Muscle of leg (tissue), 16 donors: ENCODE measurements at places on chromosomes 2 and 18.

DNA sequence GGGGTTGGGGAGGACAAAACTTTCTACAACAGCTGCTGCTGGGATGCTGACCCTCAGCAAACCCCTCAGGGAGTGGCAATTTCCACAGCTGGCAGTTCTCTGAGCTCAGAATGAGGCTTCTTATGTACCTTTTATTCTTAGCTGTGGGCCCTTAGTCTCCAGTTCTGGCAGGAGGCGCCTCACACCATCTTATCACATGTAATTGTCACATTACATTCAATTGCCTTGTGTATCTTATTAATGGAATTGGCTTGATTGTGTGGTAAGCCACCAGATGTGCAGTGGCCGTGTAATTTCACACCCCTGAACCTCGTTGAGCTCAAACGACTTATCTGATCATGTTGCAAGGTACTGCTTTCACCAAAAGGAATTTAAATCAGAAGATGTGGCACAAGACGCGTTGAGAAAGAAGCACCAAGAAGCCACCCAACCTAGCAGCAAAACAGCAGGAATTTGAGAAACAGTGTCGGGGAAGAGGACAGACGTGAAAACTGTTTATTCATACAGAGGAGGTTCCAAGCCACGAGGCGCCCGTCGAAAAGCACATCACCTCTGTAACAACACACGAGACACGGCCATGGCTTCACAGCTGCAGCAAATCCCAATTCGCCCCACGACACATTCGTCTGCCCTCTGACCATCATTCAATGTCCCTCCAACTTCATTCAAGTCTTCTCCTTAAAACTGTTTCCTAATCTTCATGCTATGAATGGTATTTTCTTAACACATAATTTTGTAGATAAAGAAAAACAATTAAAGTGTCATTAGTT lies 53.6 kb upstream of the LPIN2 start:
- DNase-seq = no peak

GRCh38 chr18:78798402-78799175 lies 181.0 kb upstream of the SALL3 start:
- no peak for DNase-seq

- DNase-seq = no peak
Measured at GRCh38 chr2:167177196-167177595, 288.9 kb downstream of the XIRP2 start.

- DNase-seq = no peak
Measured at GRCh38 chr2:154462634-154463033, 235.9 kb upstream of the KCNJ3 start.

GRCh38 chr2:174112073-174112472 lies 136.3 kb downstream of the OLA1 start:
- no peak for DNase-seq

GRCh38 chr2:20999906-21000645 lies 43.8 kb downstream of the APOB start:
- peak; percentile 55 for DNase-seq

GRCh38 chr2:20670315-20671035 lies 3.5 kb downstream of the GDF7 start:
- DNase-seq = no peak

DNA sequence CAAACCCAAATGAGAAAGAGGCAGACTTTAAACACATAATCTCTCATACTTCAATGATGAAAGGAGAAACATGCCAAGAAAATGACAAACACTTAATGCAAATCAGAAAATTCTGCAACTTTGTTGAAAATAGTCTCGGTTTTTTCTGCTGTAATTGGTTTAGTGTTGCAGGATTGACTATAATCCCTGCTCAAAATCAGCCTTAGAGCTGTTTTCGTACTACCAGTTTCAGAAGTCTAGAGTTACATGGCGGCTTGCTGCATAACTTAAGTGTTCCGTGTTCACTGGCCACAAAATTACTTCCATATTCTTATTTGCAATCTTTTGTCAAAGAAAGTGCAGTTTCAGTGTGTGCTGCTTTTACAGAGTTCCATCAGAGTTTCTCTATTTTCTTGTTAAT lies 48.9 kb upstream of the ITGAV start:
- no peak for DNase-seq

- DNase-seq = no peak
Measured at GRCh38 chr2:187118331-187119099, 269.5 kb upstream of the ZSWIM2 start.

DNA sequence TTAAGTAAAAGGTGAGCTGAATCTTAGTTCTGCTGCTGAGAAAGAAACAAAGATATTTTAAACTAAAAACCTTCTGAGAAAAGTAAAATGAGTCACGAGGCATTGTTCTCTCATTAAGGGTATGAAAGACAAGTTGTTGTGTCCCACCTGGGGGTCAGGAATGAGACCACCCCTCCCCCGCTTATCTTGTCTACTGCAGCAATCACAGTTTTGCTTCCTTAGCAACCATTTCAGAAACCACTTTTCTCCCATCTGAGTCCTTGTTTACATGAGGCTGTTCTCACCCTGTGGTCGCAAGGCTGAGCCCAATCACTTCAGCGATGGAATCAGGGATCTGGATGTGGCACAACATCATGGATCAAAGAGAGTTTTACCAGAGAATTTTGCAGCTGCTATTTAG lies 377.6 kb upstream of the NETO1 start:
- no peak for DNase-seq

- DNase-seq = peak; percentile 48
Measured at GRCh38 chr2:145067549-145068030, 547.7 kb upstream of the ZEB2 start.

- DNase-seq = peak; percentile 40
Measured at GRCh38 chr2:73260338-73260984, 23.8 kb downstream of the FBXO41 start.

DNA sequence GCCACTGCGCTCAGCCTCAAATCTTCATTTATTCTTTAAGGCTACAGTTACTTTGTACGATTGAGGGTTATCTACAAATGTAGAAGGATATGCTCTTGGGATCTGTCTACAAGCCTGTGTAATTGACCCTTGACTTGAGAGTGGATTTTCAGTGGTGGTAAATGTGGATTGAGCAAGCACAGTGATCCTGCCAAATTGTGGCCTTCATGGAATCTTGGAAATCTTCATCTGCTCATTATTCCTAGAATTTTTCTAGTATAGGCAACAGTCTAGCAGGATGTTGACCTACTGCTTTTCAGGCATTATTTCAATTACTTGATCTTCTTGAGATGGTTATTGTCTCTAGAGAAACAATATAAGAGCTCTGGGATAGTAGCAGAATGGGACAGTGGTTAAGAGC lies 226.1 kb upstream of the REV1 start:
- DNase-seq = no peak
